ENCODE measurements at places on chromosomes 4 and X.

DNA sequence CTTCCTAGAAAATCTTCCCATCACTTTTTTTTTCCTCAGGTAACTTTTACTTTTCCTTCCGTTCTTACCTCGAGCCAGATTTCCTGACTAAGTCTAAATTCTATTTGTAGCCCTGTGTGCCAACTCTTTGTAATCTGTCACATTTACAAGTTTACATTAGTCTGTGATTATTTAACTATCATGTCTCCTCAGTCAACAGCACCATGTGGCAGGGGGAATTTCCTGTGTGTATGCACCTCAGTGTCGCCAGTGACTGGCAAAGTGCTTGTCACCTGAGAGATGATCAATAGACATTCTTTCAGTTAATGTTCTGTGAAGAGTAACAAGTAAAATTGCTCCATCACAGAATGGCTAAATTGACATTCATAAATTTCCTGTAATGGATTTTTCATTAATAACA, 468.5 kb downstream of the PDGFC start:
- no peak for DNase-seq

DNA sequence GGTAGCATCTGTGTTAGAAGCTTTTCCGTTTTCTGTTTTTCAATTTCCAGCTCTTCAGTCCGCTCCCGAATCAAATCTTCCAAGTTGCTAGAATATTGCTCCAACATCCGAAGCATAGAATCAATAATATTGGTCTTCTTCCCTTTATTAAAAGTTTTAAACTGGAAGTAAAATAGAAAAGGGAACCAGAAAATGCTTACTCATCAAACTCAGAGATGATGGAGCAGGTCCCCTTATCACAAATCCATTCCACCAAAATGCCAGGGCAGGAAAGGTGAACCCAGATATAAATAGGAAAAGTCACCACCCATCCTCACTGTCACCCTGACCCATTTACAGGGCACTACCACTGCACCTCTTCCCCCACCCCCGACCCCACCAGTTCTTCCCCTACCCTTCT, 89.0 kb downstream of the GUCY2F start:
- DNase-seq = no peak

DNA sequence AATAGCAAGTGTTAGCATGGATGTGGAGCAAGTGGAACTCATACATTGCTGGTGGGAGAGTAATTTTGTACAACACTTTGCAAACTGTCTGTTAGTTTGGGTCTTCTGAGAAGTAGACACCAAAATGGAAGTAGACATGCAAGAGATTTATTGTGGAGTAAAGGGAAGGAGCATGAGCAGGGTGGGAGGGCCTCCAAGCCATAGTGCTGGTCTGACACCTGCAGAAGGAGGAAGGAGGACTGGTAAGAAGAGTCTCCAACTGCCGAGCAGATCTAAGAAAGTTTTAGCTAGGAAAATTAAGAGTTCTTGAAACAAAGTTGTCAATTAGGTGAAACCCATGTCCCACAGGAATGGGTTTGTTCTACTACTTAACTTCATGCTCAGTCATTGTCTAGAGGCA, 64.0 kb upstream of the DDIT4L start:
- DNase-seq = no peak

GRCh38 chr4:25842229-25842845, 20.5 kb downstream of the SEL1L3 start:
- DNase-seq = no peak

GRCh38 chr4:9771034-9771433, 10.4 kb upstream of the DRD5 start:
- DNase-seq = no peak

GRCh38 chr4:4554234-4554633, 12.4 kb upstream of the STX18 start:
- DNase-seq = no peak

DNA sequence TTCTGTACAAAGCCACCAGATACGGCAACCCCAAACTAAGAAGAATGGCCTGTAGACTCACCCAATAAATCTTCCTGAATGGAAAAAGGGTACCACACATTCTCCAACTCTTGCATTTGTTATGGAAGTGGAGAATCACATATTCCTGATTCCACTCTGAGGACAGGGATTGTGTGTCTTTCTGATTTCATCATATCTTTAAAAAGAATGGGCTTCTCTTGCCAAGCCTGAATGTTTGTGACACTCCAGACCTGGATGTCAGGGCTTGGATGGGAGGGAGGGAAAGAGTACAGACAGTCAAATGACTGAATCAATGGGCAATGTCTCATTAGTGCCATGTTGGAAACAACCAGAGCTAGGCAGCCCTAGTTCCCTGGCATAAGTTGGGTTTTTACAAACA, 77.4 kb downstream of the PLAC1 start:
- no peak for DNase-seq

- no peak for DNase-seq
These were observed 9.3 kb downstream of the TMEM144 start for GRCh38 chr4:158219623-158220022.

GRCh38 chr4:68249434-68249833, 3.9 kb upstream of the TMPRSS11B start:
- no peak for DNase-seq

DNA sequence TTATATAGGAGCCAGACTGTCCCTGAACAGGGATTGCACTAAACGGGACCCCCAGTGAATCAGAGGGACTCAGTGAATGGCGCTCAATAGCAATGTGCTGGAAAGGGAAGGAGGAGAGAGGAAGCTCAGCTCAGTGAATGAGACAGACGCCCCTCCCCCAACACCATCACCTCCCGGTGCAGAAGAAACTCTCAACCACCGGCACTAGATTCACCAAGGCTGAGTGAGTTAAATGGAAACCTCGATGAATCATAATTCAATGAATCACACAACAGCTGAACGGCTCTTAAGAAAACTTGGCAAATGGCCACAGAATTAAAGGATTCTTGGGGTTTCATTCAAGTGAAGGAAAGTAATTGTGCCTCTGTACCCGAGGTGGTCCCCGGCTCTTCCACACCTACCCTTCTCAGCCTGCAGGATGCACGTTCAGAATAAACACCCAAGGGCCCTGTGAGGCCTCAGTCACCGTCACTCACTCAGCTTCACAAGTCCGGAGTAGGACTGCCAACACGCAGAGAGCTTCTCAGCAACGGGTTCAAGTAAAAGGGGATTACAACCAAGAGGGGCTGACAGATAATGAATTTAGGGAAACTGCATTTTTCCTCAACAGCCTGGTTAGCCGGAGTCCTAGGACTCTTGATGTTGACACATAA, 29.3 kb downstream of the CRMP1 start:
- DNase-seq = no peak

GRCh38 chr4:107616838-107617389, 103.1 kb downstream of the PAPSS1 start:
- no peak for DNase-seq

GRCh38 chr4:146791439-146791838, 152.7 kb downstream of the POU4F2 start:
- DNase-seq = no peak

DNA sequence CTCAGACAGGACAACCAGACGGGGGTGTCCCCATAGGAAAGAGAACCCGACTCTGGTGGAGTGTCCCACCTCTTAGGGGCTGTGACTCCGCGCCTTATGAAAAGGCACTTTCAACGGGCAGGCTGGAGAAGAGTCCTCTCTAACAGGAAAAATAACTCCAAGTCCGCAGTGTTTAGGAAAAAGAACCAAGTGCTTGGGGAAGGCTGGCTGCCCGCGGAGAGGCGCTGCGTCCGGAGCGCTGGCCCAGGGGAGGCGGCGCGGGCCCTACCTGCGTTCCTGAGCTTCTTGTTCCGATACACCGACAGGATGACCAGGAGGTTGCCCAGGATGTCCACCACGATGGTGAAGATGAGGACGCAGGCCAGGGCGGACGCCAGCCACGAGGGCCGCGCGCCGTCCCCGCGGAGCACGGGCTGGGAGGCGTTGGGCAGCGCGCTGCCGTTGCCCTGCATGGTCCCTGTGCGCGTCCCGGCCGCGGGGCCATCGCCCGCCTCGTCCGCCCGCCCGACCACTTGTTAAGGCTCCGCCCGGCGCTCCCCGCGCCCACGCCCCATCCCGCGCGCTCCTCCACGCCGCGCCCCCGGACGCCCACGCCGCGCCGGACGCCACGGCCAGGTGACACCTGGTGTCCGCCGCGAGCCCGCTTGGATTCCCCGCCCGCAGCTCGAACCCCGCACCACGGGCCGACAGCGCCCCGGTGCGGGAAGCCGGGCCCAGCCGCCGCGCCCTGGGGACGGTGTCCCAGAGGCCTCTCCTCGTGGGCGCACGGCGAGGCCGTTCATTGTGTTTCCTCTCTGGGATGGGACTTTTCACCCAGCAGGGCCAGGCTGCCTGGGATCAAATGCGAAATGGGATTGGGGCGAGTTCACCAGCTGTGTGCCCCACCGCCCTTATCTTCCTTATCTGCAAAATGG, at the start of gene MTNR1A:
Gene MTNR1A, minus strand, starts transcription at position 654 of the 914 bp plus-strand sequence. Its CDS starts 202 bp downstream, at position 452.
- DNase-seq = no peak

DNA sequence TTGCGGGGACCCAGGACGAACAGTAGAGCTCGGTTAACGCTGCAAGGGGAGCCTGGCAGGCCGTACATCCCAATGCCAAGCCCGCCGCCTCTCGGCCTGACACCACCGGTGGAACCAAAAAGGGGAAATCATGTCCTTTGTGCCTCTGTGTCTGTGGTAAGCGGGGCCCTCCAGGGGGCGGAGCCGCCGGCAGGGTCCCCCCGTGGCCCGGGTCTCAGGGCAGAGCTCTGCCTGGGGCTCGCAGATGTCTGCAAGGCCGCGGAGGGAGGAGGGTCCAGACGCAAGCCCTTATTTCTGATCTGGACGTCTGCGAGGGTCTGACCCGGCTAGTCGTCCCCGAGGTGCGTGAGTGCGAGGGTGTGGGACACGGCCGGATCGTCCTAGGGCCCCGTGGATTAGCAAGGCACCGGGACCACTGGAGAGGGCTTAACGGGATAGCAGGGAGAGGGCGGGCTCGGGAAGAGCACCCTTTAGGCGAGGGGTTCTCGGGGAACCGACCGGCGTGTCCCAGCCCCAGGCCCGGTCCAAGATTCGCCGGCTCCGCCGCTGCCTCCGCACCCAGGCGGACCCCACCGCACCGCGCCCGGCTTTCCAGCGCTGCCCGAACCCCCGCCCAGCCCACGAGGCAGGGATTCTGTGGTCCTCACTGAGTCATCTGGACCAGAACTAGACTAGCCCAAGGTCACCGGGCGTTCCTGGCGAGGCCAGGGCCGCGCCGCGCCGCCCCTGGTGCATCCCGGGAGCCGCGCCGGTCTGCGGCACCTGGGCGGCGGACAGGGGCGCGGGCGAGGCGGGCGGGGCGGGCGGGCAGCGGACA, 863 bp upstream of the FAM193A start:
- DNase-seq = peak; percentile 69

DNA sequence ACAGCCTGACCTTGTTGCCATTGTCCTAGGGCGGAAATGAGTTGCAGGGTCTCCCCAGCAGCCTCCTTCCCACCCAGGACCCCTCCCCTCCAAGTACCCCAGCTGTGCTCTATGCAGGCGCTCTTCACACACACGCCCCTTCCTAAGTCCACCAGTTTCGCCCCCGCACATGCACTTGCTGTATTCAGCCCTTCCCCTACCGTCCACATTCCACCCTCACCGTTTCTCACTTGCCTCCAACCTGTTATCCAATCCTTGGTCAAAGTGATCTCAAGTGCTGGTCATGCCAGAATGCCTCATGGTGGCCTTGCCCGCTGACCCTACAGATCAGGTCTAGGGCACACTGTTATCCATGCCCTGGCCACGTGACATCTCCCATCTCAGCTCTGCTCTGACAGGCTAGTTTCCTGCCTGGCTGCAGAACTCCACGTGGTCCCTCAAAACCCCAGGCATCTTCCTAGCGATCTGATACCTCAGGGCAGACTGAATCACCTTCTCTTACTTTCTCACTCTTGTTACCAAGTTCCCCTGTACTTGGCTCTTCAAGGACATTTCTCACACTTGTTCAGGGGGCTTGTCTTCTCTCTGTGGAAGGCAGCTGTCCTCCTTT, 39.7 kb downstream of the NSG1 start:
- no peak for DNase-seq

GRCh38 chr4:156999175-156999517, 27.5 kb upstream of the PDGFC start:
- no peak for DNase-seq

DNA sequence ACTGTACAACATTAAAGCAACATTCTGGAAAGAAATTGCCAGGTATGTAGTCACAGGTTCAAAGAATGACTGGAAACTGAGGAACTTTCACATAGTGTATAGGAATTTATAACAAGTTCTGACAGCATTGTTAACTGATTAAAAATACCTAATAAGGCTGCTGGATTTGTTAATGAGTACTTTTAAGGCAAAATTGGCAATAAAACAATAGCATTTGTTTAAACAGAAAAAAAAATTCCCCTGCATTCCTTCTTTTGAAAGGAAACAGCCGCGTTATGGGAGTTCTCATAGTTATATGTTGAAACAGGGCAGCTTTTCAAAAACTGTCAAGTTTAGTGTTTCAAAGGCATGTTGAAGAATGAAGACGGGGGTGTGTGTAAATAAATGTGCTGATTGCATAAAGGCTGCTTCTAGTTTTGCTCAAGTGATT, 282.5 kb upstream of the FAT1 start:
- no peak for DNase-seq

DNA sequence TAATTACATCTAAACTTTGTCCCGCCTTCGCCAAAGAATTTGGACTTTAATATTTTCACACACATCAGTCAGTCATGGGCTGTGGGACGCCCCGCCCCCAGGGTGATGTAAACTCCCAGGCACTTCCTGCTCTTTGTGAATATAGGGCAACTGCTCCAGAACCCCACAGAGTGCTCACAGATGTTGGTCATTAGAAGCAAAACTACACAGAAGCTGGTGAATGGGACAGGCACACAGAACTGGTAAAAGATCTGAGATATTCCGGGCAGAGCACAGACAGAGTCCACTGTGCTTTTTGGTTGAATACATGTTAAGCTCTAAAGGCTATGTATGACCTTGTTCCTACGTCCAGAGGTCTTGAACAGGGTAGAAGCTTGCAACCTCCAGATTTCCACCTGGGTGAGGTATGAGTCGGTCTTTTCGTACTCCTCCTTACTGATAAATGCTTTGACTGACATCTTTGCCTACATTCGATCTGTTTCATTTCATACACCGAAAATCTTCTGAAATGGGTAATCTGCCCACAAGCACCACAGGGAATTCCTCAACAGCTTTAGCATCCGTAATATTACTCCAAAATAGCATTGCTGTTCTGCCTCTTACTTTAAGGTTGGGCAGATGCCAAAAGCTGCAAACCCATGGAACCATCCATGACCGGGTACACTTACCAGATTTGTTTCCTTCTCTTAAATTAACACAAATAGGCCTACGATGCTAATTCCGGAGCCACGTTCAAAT, 144.6 kb downstream of the AMELX start:
- peak; percentile 51 for DNase-seq

GRCh38 chr4:143559757-143560147, 46.2 kb downstream of the SMARCA5 start:
- no peak for DNase-seq

Measured in lower lobe of right lung (tissue), 2 donors.